Upper lobe of right lung (tissue), 1 donor: ENCODE measurements at places on chromosomes 7 and 10. TPM values are rescaled to one million over a fixed set of nuclear protein-coding genes. Genes with fewer than 3 reads are reported as not detected.

DNA sequence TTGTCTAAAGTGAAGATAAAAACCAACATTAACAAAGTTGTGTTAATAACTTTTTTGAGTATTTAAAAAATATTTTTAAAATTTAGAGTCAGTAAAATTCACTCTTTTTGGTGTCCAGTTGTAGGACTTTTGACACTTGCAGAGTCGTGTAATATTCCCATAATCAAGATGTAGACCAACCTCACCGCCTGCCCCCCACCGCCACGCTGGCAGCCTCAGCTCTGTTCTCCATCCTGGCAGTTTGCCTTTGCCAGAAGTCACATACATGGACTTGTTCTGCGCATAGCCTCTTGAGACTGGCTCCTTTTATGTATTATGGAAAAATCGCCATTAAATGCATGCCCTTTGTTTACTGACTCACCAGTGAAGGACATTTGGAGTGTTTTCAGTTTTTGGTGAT is 27.3 kb upstream of the SYCE1 start:
- no peaks in the 10 kb centered on the region for H3K36me3 ChIP-seq
- H3K4me3 ChIP-seq = no peak overlapping the region
- H3K4me1 ChIP-seq = no peaks in the 10 kb centered on the region
- no peaks in the 10 kb centered on the region for H3K27me3 ChIP-seq
- no peak overlapping the region for H3K27ac ChIP-seq
- no peak for DNase-seq

Gene DCLRE1C
- 11.3 TPM for total RNA-seq

GRCh38 chr10:27801171-27801785 is 55.7 kb upstream of the MKX start:
- DNase-seq = no peak
- no peaks in the 10 kb centered on the region for H3K27me3 ChIP-seq
- H3K27ac ChIP-seq = no peak overlapping the region

DNA sequence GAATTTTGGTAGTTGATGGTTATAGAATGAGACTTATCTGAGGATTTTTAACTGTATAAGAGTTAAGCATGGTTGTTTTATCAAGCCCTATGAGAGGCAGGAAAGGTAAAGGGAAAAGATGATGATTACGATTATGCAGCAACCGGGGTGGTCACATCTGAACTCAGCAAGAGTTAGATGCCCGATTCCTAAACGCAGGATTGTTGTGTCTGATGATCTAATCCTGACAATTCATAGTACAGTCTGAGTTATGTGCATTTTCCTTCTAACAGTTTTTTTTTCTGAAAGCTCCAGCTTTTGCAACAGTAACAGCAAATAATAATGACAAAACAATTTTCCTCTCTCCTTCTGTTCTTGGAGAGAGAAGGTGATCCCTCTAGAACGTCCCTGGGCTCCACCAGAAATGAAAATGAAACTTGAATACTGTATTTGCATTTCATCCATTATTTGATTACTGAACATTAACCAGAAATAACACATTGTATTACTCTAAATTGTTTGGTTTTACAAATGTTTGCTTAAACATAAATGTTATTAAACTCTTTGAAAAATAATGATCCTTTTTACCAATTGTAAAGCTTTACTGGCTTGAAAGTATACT is 176.5 kb upstream of the CCDC6 start:
- peak overlapping the region; percentile 17 for H3K4me3 ChIP-seq
- DNase-seq = no peak
- no peaks in the 10 kb centered on the region for H3K4me1 ChIP-seq

Gene PPP1R9A
- total RNA-seq = 30.6 TPM

GRCh38 chr10:96516337-96516736 is 2.6 kb upstream of the TLL2 start:
- peaks cover 23% of the 10 kb centered on the region for H3K27me3 ChIP-seq
- H3K4me1 ChIP-seq = peaks cover 23% of the 10 kb centered on the region
- peaks cover 14% of the 10 kb centered on the region for H3K36me3 ChIP-seq
- no peak overlapping the region for H3K4me3 ChIP-seq
- no peak overlapping the region for H3K27ac ChIP-seq

DNA sequence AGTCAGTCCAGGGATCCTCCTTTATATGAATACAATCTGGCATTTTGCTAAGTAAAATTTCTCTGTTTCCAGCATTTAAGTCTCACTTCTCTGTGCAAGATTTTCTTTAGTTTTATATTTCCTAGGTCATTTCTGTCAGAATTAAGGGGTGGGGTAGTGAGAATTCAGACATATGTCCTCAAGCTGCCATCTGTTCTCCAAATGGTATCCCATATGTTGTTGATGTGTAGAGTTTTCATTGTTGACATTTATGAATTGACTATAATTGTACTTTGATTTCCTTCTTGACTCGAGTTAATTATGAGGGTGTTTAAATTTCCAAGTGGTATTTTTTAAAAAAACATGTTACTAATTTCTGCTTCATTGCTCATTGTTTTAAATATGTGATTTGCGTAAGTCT is 148.8 kb downstream of the NPSR1 start:
- no peaks in the 10 kb centered on the region for H3K27me3 ChIP-seq
- no peak overlapping the region for H3K27ac ChIP-seq
- H3K36me3 ChIP-seq = no peaks in the 10 kb centered on the region
- H3K4me3 ChIP-seq = no peak overlapping the region
- no peaks in the 10 kb centered on the region for H3K4me1 ChIP-seq

- no peaks in the 10 kb centered on the region for H3K27me3 ChIP-seq
- H3K4me1 ChIP-seq = no peaks in the 10 kb centered on the region
- DNase-seq = no peak
- H3K4me3 ChIP-seq = no peak overlapping the region
- H3K36me3 ChIP-seq = no peaks in the 10 kb centered on the region
- H3K27ac ChIP-seq = no peak overlapping the region
These were observed 260.8 kb upstream of the COBL start for GRCh38 chr7:51577390-51577789.

DNA sequence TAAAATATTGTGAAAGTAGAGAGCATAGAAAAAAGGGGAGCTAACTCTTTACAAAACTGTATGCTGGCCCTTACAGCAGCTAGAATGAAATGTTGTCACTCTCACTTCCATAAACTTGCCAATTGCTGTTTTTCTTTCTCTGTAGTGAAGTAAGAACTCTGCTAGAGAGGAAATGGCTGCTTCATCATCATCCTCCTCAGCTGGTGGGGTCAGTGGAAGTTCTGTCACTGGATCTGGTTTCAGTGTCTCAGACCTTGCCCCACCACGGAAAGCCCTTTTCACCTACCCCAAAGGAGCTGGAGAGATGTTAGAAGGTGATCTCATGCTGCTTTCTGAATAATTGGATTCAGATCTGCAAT is 7.6 kb upstream of the ASCC1 start:
- H3K27ac ChIP-seq = peak overlapping the region; percentile 78
- peaks cover 54% of the 10 kb centered on the region for H3K36me3 ChIP-seq
- no peak overlapping the region for H3K4me3 ChIP-seq

DNA sequence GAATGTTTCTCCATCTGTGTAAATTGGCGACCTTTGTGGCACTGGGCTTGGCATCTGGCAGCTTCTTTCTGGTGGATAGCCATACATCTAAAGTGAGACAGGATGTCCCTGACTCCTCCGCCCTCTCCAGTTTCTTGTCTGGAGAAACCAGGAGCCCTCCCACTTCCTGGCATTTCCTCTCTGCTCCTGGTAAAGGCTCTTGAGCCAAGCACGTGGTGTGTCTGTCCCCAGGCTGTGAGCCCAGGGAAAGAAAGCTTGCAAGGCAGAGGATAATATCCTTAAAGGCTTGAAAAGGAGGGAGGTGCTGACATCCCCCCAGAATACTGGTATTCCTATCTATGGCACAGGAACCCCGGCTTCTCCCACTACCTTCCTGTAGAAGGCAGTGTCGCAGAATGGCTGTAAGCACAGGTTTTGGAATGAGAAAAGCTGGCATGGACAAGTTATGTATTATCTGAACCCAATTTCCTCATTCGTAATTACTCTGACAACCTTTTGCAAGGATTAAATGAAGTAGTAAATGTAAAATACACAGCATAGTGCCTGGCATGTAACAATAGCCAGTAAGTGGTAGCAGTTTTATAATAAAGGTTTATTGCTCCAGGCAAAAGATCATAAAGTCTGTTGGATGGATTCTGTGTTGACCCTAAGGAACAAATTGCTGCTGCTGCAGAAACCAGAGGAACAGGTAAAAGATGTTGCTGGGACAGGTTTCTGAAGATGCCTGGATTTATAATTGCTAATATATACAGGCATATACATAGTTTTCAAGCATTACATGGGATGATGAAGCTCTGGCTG is 11.8 kb upstream of the ACSL5 start:
- no peaks in the 10 kb centered on the region for H3K27me3 ChIP-seq
- peak; percentile 72 for DNase-seq
- peaks cover 25% of the 10 kb centered on the region for H3K4me1 ChIP-seq
- no peaks in the 10 kb centered on the region for H3K36me3 ChIP-seq
- peak overlapping the region; percentile 88 for H3K27ac ChIP-seq
- no peak overlapping the region for H3K4me3 ChIP-seq

Gene WNT16
- not detected for total RNA-seq

- H3K27ac ChIP-seq = no peak overlapping the region
- no peaks in the 10 kb centered on the region for H3K27me3 ChIP-seq
- no peaks in the 10 kb centered on the region for H3K4me1 ChIP-seq
- no peak for DNase-seq
- H3K36me3 ChIP-seq = no peaks in the 10 kb centered on the region
- no peak overlapping the region for H3K4me3 ChIP-seq
These were observed 23.9 kb upstream of the FAM107B start for GRCh38 chr10:14798636-14799035.

Gene AEBP1
- 272 TPM for total RNA-seq

Gene HSPA12A
- 7.4 TPM for total RNA-seq

- no peaks in the 10 kb centered on the region for H3K27me3 ChIP-seq
These were observed 238.3 kb downstream of the PARD3 start for GRCh38 chr10:34576797-34577196.

GRCh38 chr10:110506448-110506847 is 8.7 kb downstream of the DUSP5 start:
- no peak overlapping the region for H3K4me3 ChIP-seq
- H3K27me3 ChIP-seq = no peaks in the 10 kb centered on the region
- peaks cover 35% of the 10 kb centered on the region for H3K36me3 ChIP-seq
- DNase-seq = no peak

GRCh38 chr7:104894314-104894713 is 119.7 kb upstream of the KMT2E start:
- no peaks in the 10 kb centered on the region for H3K27me3 ChIP-seq
- no peak for DNase-seq
- no peaks in the 10 kb centered on the region for H3K4me1 ChIP-seq
- H3K36me3 ChIP-seq = no peaks in the 10 kb centered on the region
- H3K27ac ChIP-seq = no peak overlapping the region
- H3K4me3 ChIP-seq = no peak overlapping the region

- H3K27me3 ChIP-seq = no peaks in the 10 kb centered on the region
- H3K36me3 ChIP-seq = no peaks in the 10 kb centered on the region
- DNase-seq = no peak
- H3K4me3 ChIP-seq = no peak overlapping the region
These were observed 368.9 kb downstream of the SORCS1 start for GRCh38 chr10:106795619-106796018.

Gene SRGN
- total RNA-seq = 225 TPM

DNA sequence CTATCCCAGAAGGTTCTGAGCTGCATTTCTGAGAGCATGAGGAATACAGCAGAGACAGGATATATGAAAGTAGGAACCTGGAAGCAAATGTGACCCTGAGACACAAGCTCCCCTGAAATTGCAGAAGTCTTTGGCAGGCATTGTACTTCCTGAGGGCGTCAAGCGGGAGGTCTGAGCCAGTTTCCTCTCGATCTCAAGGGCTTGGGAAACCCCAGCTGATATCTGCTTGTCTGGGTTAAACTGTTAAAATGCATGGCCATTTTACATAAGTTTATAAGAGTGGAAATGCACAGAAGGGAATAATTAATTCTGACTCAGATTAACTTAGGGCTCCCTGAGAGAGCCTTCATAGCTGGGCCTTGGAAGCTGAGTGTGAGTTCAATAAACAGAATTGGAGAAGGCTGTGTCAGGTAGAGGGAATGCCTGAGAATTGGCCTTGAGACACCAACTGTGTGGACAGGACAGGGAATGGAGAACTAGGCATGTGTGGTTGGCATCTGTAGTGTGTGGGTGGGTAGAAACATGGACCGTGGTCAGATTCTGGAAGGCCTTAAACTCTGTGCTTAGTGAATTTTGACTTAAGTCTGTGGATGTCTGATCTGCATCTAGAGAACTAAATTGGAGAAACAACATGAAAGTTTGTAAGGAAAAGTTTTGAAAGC is 53.3 kb downstream of the WIPF3 start:
- DNase-seq = no peak
- H3K4me3 ChIP-seq = no peak overlapping the region
- H3K27ac ChIP-seq = no peak overlapping the region
- peaks cover 6% of the 10 kb centered on the region for H3K4me1 ChIP-seq

GRCh38 chr10:119521443-119522204 is 20.9 kb downstream of the RGS10 start:
- no peak overlapping the region for H3K4me3 ChIP-seq
- no peaks in the 10 kb centered on the region for H3K27me3 ChIP-seq
- H3K4me1 ChIP-seq = peaks cover 13% of the 10 kb centered on the region
- DNase-seq = no peak
- H3K27ac ChIP-seq = no peak overlapping the region
